ENCODE measurements at places on chromosomes 2 and 18.

GRCh38 chr2:85846411-85846810 is 42.4 kb downstream of the ST3GAL5 start:
- no peak for DNase-seq

DNA sequence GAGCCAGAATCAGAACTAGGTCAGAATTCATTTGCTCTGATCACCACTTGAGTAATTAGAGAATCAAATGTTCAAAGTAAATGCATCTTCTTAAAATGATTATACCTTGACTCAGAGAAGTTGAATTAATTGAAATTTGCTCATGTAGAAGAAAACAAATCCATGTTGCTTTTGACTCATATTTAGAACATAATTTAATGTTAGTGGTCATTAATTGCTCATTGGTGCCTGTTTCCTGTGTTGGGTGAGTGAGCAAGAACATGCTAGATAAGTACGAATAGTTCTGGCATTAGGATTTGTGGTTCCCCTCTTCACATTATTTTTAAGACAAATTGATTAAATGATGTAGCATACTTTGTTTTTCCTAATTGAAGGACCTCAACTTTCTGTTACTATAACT is 19.0 kb downstream of the ACVR2A start:
- no peak for DNase-seq

GRCh38 chr2:196712867-196713266 is 73.4 kb downstream of the CCDC150 start:
- no peak for DNase-seq

DNA sequence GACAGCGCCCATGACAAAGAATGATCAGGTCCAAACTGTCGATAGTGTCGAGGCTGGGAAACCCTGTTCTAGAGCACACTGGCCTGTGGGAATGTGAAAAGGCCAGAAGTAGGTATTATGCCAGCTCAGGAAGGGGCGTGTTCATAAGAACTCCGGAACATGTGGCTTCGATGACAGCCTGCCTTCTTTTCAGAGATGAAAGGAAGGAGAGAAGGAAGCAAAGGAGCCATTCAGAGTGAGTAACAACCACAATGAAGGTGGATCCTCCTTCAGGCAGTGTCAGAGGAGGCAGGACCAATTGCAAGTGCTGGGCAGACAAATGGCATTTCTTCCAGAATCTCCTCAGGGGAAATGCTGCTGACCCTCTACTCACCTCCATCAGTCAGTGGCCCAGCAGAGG is 58.5 kb downstream of the NCKAP5 start:
- DNase-seq: no peak

GRCh38 chr2:181958726-181959125 is 26.9 kb upstream of the PPP1R1C start:
- DNase-seq: no peak

DNA sequence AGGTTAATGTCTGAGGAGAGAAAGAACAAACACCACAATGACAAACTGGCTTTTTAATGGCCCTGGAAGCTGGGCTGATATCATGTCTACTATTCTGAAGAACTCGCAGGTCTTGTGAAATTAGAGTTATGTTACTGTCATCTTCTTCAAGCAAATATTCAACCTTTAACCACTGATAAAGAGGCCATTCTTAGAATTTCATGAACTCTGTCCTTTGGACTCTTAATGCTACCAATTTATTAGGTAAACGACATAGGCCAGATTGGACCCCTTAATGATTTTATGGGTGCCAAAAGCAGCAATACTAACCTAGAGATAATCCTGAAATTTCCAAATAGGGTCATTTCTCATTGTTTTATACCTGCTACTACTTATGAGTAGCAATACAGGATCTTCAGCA is 109.0 kb upstream of the ACVR1C start:
- DNase-seq: no peak

DNA sequence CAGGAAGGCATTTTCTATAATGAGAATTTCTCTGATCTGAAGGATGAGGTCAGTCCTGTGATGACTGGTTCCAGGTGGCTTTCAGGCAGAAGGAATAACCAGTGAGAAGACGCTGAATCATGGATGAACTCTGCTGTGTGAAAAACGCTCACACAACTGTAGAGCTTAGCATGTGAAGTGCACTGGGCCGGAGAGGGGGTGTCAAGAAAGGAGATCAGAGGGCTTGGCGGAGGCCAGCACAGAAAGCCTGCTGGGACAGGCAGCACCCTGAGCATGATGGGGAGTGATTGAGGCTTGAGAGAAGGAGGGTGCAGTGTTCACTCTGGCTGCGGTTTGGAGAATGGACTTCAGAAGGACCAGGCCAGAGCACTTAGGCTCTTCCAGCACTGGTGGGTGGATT is 236.5 kb downstream of the TPGS2 start:
- DNase-seq: no peak

DNA sequence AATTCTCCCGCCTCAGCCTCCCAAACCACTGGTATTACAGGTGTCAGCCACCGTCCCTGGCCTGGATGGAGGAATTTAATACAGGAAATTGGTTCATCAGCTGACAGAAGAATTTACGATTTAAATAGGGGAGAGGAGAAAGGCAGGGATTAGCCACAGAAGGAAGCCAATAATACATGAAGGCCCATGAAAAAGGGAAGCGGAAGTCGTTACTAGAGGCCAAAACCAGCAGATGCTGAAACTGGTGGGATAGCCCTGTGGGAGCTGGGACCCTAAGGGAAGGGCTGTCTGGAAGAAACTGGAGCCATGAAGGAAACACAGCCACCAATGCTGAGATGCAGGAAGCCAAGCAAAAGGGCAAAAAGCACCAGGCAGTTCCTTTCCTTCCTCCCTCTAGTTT is 163.7 kb upstream of the RMP24 start:
- no peak for DNase-seq

DNA sequence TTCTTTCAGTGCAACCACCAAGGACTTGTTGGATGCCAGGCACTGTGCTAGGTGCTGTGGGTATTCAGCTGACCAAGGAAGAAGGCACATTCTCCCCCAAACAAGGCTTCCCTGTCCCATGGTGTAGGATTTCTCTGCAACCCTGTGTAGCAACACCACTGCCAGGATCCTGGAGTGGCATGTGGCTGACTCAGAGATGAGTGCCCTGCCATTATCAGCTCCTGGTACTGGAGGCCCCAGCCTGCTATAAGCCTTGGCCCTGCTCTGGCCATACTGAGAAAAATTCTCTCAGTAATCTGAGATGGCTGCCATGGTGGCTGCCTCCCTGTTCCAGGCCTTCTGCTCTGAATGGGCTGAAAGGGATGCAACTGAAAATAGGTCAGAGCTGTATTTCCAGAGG is 4.3 kb downstream of the SMYD5 start:
- no peak for DNase-seq

DNA sequence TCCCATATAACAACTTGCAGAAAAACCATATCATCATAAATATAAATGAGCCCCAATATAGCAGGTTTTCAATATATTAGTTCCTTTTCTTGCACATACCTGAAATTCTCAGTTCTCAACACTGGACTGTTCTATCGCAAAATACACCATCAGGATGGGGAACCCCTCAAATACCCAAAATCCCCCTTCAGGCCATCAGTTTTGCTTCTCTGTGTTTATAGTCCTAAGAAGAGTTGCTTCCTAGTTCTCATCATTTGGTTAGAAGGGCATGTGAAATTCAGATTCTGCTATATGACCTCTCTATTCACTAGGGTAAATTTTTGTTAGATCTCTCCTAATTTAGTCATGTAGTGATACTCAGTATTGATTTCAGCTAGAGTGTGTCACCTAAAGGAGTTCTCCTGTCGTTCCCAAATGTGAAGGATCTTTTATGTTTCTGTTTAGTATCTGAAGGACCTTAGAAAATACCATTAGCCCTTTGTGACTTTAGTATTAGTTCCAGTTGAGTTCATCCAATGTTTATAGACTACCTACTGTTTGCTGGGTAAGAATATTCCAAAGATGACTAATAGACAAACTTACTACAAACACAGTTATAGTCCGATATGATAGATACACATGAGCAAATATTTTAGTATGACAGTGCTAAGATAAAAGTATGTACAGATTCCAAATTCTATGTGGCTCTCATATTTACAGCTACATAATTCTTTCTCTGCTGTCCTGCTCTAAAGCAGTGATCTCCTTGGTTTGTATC is 115.8 kb downstream of the TTC27 start:
- no peak for DNase-seq

DNA sequence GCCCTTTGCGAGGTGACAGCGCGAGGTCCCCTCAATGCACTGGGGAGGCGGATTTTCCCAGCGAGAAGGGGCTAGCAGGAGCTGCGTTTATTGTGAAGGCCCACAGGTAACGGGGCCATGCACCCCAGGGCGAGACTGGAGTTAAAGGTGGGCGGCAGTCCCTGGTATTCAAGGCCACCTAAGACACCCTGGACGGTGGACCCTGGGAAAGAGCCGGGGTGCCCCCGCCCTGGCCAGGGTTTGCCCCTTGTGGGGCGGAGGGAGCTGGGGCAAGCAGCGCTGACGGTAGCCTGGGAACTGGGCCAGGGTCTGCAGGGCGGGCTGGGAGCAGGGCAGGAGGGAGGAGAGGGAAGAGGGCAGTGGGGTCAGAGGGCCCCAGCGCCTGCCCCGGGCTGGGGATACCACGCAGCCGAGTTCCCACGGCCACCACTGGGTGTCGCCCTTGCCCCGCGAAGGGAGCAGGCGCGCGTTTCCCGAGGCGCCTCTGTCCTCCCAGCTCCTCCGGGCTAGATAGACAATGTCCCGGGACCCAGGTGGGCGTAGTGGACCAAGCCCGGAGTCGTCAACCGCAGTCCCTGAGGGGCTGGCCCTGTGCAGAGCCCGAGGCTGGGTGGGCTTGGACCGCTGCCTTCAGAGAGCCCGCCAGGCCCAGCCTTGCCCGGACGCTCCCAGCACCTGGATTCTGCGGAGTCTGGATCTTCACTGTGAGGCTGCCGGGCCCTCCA is 80.2 kb downstream of the SMAD4 start:
- DNase-seq: peak; percentile 88

GRCh38 chr2:105081006-105081601 is 43.2 kb downstream of the MRPS9 start:
- DNase-seq: no peak

DNA sequence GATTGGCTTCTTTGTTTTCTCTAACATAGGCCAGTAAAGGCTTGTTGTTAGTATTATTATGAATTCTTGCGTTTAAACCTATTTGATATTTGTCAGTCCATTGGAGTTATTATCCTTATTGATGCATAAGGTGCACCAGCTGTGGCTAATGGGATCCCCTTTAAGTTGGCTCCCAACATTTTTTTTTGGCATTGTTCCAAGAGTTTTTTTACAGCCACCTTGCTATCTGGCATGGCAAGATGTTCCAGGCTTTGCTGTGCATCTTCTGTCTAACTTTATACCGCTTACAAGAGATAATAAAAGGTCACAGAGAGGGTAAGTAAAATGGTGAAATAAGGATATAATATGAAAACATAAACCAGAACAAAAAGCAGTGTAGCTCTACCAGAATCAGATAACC is 157.5 kb upstream of the TACR1 start:
- no peak for DNase-seq

DNA sequence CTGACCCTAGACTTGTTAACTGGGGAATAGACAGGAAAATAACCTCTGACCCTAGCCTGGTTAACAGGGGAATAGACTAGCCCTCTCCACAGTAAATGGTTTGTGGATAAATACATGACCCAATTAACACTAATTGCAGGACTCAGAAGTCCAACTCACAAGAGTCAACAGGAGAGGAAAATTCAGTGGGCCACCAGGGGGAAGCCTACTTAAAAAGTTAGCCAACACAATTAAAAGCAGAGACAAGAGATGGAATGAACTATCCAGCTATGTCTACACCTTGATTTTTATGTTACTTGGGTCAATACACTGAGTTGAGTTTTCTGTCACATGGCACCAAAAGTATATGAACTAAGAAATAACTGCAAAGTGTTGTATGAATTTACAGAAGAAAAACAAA is 158.8 kb upstream of the SLC39A10 start:
- peak; percentile 34 for DNase-seq

- DNase-seq: no peak
Observed at GRCh38 chr18:3126457-3127097, 93.2 kb downstream of the MYOM1 start.

DNA sequence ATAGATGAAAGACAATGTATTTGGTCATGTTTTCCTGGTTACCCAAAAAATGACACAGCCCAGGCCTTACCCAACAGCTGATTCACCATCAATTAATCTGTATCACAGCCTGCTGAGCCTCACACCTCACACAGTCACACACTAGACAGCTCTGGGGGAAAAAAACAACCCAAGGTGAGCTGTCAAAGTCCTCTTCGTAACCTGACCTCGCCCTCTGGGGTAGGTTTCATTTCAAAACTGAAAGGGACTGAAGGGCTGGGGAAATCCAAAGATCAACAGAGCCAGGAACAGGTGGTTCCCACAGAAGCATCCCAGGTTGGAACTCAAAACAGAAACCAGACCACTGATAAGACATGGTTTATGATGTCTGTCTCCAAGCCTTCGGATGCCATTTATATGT is 18.2 kb upstream of the PCBP1 start:
- DNase-seq: no peak

- DNase-seq: peak; percentile 64
Observed at GRCh38 chr18:9137168-9138066, 836 bp downstream of the ANKRD12 start.

GRCh38 chr2:152407204-152407721 is 72.3 kb downstream of the FMNL2 start:
- DNase-seq: peak; percentile 31

DNA sequence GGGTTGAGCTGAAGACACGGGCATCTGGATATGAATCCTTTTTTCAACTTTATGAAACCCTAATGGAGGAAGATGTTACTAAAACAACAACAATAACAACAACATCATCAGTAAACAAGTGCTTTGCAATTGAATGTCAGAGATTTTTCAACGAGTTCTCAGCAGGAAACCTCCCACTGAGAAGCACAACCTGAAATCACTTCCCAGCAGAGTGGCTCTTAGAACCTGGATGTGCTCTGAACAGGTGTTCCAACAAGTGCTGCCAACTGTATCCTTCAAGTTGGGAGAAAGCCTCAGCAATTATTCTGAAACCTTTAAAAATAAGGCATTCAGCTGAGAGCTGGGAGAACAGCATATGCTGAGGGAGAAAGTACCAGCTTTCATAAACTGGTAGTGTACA is 1622.7 kb upstream of the CELF4 start:
- DNase-seq: no peak

DNA sequence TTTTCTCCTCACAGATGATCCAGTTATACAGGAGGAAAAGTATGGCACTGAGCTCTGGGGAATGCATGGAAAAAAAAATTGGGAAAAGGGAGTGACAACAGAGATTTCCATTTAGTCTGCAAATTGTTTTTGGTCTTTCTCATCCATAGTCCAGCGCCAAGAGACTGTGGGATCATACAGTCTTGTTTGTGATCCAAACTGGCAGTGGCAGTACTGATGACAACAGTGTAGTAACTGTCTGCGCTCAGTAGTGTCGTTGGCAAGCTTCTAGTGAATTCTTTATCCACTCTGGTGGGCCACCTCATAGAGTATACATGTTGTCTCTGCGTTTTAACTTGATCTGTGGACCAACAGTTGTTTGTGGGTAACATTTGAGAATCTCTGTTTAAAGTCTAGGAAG is 37.9 kb downstream of the GALNT1 start:
- DNase-seq: no peak

GRCh38 chr2:175688243-175688642 is 313.8 kb downstream of the LNPK start:
- no peak for DNase-seq

- DNase-seq: no peak
Observed at GRCh38 chr2:88100489-88100858, 27.4 kb downstream of the FABP1 start.

All from endothelial cell (in vitro differentiated cells).